Activated effector memory CD4-positive, alpha-beta T cell treated with Interleukin-2 at 50 U/mL for 16 hours (primary cell): ENCODE measurements at places on chromosomes 12 and 14.

- no peak for DNase-seq
Observed at GRCh38 chr12:62106547-62107185, 153.5 kb upstream of the USP15 start.

DNA sequence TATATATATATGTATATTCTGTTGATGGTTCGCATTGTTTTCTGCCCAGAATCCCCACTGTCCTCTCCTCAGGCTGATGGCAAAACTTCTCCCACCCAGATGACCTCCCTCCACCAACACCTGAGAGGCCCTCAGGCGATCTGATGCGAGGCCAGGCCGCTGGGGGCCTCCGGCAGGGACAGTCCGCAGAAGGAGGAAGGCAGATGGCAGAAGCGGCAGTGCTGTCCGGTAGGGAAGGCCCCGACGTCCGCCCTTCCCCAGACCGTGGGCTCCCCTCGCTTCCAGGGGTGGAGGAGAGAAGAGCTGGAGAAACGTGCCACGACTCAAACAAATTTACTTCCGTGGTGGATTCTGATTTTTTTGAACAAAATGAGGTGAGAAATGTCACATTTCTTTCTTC is 178.3 kb upstream of the RGS6 start:
- no peak for DNase-seq

- DNase-seq: no peak
Observed at GRCh38 chr12:102642199-102642598, 161.8 kb upstream of the IGF1 start.

- DNase-seq: no peak
Observed at GRCh38 chr12:74957231-74957630, 252.4 kb downstream of the KCNC2 start.

DNA sequence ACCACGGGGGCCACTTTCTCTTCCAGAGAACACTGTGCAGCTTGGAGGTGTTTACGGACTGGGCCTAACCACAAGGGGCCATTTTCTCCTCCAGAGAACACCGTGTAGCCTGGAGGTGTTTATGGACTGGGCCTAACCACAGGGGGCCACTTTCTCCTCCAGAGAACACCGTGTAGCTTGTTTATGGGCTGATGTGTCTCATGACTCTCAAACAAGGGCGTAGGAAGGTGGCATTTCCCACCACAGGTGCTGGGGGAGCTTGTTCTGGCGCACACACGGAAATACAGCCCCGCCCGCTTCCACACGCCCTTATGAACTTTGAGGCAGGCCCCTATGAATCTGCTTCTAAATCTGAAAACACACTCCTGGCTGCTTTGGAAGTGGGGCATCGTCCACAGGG is 174.6 kb upstream of the SFSWAP start:
- DNase-seq: peak; percentile 23

- DNase-seq: no peak
Observed at GRCh38 chr12:130601327-130601726, 114.8 kb downstream of the RIMBP2 start.

DNA sequence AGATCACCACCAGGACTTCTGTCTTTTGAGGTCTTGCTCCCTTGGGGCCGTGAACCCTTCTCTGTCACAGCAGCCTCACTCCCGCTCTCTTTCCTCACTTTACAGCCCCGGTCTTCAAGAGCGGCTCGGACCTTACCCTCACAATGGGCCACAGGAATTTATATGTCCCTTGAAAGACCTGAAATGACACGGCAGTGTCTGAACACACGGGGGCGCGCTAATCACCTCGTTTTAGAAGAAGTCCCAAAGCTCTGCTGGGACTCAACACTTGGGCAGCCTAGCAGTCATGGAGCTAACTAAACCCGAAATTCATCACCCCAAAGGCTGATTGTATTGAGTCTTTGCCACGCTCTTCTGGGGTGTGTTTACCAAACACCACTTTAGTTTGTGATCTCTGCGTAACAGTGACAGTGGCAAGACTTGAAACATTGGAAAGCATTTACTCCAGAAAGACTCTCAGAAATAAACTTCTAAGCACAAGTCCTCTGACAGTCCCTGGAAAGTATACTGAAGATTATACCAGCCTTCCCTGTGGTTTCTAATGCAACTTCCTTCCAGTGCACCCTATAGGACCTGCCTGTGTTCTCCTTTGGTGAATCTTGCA is 29.0 kb downstream of the SERPINA11 start:
- no peak for DNase-seq

DNA sequence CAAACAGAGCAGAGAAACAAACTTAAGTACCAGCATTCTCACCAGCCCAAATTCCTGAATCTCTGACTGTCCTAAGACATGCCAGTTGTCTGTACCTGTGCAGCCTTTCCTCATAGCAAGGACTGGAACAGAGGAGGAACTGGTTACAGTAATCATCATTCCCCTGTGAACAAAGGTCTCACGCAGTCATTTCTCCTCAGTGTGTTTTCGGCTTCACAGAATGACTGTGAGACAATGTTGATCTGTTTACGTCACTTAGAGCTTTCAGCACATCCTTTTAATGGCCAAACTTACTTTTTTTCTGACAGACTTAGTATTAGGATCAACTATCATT is 169.0 kb downstream of the FBXL14 start:
- no peak for DNase-seq

DNA sequence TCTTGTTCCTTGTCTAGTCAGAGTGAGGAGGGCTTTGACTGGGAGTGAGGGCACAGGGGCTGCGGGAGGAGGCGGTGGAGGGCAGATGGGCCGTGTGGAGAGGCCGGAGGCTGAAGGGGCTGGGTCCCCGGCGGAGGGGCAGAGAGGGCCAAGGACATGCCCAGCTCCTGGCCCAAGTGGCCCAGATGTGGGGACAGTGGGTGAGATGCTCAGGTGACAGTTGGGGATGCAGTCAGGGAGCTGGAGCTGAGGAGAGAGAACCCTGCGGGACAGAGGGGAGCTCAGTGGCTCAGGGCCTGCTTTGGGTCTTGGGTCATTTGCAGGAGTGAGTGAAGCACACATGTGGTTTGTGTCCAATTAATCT is 26.5 kb upstream of the PLD4 start:
- no peak for DNase-seq

DNA sequence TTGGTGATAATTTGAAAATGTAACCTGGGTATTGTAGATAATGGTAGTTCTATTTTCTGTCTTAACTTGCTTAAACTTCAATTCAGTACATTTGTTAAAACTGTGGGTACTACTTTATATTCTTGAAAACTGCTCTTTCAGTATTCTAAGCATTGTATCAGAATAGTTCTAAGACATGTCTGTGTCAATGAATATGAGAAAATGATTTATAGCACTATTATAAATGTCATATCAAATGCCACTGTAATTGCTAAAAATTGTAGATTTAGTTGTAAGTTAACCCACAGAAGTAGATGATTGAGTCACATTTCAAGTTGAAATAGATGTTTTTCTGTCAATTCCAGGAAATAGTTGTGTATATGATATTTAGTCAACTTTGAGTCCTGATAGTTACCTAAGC is 2.4 kb downstream of the NAA30 start:
- DNase-seq: no peak
